LNCaP clone FGC (cell line): ENCODE measurements at places on chromosomes 6 and 20.
A peak's percentile ranks its signal among the peaks of the same experiment; 100 is the strongest.

- DNase-seq: no peak
Observed at GRCh38 chr6:145842693-145843546, 28.3 kb upstream of the FBXO30 start.

- DNase-seq: no peak
Observed at GRCh38 chr20:2002365-2002764, 8.5 kb upstream of the PDYN start.

GRCh38 chr6:148419430-148419829 lies 76.8 kb downstream of the SASH1 start:
- DNase-seq: no peak

DNA sequence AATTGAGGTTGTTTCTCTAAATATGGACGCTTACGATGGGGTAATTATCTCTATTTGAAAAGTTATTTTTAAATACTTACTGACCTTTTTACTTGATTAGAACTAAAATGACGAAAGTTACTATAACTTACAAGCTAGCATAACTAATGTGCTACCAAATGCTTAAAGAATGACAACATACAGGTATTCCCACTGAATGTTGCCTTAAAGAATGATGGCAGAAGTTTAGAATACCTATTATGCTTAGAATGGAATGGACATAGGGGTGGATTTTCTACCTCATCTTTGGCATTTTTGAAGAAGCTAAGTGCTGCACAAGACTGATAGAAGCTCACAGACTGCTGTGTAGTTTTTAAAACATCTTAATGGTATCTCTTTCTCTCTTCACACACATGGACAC lies 284.8 kb downstream of the THBS2 start:
- no peak for DNase-seq

- no peak for DNase-seq
Observed at GRCh38 chr20:33846291-33846935, 35.3 kb downstream of the CHMP4B start.

- DNase-seq: no peak
Observed at GRCh38 chr6:87741001-87741650, 39.1 kb upstream of the AKIRIN2 start.

- DNase-seq: no peak
Observed at GRCh38 chr20:34724172-34724571, 20.0 kb downstream of the TP53INP2 start.

DNA sequence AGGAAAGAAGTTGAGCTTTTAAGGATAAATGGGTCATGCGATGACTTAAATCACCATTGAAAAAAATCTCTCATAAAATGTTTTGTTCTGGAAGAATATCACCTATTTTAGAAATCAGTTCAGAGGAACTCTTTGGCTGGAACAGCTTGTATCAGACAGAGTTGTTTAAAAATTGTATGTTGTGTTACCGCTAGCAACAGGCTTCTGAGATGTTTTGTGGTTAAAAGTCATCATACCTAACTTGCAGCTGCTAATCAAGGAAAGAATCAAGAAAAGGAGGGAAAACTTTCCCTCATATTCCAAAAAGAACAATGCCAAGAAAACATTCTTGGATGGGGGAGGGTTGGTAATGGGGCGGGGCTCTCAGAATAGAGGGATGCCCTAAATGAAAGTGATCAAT lies 220.7 kb upstream of the CITED2 start:
- DNase-seq: no peak

DNA sequence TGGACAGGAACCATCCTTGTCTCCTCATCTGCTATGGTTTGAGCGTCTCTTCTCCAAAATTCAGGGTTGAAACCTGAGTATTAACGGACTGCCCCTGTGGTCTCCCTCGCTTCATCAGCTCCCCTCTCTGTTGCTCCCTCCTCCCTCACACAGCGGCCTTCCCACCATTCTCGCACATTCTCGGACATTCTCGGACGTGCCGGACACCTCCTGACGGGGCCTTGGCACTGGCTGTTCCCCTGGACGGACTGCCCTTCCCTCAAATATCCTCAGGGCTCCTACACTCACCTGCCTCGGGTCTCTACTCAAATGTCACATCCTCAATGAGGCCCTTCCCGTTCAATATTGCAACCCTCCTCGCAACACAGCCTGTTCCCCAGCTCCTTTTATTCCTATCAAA lies 115.8 kb downstream of the TBC1D7 start:
- no peak for DNase-seq

DNA sequence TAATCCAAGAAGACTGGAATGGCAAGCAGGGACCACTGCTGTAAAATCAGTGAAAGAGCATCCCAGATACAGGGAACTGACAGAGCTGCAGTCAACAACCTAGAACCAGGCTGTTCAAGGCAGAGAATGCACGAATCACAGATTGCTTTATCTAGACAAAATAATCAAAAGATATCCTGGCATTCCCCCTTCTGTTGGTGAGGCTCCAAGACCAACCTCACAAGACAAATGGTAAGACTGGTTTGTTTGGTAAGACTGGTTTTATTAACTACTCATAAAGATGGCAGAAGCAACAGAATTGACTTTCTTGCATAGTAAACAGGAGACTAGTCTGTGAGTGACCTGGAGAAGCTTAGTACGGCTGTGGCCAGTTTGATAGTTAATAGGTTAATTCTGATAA lies 88.8 kb upstream of the AHI1 start:
- DNase-seq: peak; percentile 88

- DNase-seq: no peak
Observed at GRCh38 chr6:75273009-75273408, 11.6 kb downstream of the TMEM30A start.

DNA sequence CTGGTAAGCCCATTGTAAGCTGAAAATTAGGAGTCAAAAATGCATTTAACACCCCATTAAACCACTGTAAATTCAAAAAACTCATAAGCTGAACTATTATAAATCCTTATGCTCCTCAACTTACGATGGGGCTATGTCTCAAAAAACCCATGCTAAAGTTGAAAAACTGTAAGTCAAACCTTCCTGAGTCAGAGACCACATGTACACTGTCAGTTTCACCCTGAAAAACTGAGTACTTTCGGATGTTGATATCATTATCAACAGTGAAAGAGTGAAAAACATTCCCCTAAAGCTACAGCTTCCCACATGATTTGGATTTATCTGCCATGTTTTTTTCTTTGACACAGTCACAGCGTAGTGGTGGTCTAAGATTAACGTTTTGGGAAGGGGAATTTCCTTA lies 14.2 kb downstream of the RAB23 start:
- no peak for DNase-seq

GRCh38 chr6:162778603-162779002 lies 50.8 kb downstream of the PACRG start:
- no peak for DNase-seq

GRCh38 chr20:49403911-49404310 lies 78.6 kb downstream of the KCNB1 start:
- DNase-seq: no peak

- DNase-seq: no peak
Observed at GRCh38 chr20:38450412-38450975, 15.4 kb upstream of the SNHG17 start.

- DNase-seq: no peak
Observed at GRCh38 chr20:18702736-18703135, 110.8 kb upstream of the SCP2D1 start.

DNA sequence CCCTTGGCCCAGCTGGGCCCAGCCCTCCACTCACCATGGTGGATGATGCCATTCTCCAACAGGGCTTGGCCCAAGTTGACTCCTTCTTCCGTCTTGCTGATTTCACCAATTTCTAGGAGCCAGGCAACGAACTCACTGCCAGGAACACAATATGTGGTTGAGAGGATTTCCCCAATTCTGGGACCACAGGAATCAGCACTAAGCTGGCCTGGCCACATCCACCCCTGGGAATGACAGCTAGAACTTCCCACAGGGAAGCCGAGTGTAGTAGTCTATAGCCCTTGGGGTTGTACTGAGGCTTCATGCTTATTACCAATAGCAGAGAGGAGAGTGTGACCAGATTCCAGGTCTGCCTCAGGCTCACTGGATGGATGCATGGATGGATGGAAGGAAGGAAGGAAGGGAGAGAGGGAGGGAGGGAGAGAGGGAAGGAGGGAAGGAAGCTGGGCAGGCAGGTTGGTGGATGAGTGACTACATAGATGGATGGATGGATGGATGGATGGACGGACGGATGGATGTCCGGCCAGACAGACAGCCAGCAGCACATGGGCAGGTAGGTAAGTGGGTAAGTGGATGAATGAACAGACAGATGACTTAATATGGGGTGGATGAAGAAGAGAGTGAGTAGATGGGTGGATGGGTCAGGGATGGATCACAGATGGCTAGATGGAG lies 146.5 kb downstream of the PREX1 start:
- no peak for DNase-seq

GRCh38 chr6:107662333-107662732 lies 161.8 kb downstream of the SCML4 start:
- DNase-seq: no peak

GRCh38 chr6:37334047-37334446 lies 19.7 kb upstream of the RNF8 start:
- no peak for DNase-seq

DNA sequence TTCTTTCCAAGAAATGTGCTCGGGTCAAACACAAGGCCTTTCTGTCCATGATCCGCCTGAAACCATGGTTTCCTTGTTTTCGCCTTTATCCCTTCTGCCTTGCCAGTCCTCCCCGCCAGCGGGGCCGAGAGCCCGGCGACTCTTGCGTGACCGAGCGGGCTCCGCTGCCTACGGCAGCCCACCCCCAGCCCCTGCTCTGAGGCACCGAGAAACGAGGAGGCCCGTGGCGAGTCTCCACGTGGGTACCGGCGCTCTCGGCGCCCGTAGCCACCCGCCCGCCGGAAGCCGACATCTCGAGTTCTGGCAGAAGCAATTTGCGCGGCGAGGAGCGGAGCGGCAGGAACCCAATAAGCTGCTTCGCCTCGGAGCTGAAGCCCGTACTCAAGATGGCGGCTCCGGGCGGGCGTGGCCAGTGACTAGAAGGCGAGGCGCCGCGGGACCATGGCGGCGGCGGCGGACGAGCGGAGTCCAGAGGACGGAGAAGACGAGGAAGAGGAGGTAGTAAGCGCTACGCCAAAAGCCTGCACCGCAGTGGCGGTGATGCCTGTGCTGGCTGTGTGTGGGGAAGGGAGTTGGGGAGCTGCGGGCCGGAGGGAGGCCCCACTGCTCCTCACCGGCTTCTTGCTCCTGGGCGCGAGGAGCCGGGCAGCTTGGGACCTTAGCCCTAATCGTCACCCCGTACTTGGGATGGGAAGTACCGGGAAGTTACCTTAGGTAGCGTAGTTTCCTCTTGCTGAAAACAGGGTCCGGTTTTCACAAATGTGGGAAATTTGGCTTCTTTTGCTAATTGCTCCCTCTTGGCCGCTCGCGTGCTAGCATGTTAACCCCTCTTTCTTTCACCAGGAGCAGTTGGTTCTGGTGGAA lies at the start of gene GTF3C6:
GTF3C6 (plus strand) TSS at position 378 of the 864 bp plus-strand sequence; CDS start at position 442, 64 bp downstream.
- DNase-seq: peak; percentile 69

- no peak for DNase-seq
Observed at GRCh38 chr6:3088968-3089367, 20.7 kb downstream of the RIPK1 start.

DNA sequence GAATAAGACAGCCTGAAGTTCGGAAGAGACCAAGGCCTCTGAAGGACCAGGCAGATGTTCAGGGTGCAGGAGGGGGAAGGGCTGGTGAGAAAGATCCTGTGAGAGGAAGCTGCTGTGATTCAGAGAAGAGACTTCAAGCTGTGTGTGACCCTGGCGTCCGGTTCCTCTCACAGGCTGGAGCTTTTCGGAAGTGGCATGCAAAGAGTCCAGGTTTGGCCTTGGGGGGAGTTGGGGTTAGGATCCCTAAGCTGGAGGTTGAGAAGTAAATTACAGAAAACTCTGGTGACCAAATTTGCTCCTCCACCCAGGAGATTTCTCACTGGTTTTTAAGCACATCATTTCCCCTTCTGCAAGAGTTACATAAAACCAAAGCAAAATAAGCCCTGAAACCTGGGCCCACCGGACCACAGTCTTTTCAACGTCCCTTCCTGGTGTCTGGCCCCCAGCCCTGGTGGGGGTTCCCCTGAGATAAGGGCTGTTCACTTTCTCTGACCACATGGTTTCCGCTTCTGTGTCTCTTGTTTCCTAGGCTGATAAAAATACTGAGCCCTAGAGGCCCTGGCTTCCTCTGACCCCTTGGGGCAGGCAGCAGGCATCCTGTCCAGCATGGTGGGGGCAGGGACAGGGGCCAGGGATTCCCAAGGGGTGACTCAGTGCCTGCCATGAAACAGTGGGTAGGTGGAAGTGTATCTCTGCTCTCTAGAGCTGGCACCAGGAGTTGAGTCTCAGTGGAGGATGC lies 12.0 kb upstream of the LTA start:
- no peak for DNase-seq

DNA sequence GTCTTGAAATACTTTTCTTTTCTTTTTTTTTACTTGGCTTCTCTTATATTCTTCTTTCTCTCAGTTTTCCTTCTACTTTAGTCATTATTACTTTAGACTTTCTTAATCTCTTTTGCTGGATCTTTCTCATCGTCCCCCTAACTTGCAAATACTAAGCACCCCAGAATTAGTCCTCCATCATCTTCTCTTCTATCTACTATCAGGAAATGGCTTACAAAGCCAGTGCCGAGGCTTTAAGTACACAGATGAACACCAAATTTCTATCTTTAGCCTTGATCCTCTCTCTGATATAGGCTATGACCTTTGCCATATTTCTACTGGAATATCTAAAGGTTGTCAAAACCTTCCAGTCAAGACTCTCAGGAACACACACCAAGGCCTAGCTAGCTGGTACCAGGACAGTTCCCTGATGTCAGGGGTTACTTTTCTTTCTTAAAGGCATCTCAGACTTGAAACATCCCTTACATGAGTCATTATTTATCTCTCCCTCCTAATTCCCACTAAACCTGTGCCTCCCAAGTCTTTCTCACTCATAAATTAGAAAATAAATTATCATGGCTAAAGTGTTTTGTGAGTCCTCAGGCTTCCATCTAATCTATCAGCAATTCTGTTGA lies 278.6 kb upstream of the TCF21 start:
- DNase-seq: no peak

- no peak for DNase-seq
Observed at GRCh38 chr6:31659649-31660380, 763 bp downstream of the C6orf47 start.

DNA sequence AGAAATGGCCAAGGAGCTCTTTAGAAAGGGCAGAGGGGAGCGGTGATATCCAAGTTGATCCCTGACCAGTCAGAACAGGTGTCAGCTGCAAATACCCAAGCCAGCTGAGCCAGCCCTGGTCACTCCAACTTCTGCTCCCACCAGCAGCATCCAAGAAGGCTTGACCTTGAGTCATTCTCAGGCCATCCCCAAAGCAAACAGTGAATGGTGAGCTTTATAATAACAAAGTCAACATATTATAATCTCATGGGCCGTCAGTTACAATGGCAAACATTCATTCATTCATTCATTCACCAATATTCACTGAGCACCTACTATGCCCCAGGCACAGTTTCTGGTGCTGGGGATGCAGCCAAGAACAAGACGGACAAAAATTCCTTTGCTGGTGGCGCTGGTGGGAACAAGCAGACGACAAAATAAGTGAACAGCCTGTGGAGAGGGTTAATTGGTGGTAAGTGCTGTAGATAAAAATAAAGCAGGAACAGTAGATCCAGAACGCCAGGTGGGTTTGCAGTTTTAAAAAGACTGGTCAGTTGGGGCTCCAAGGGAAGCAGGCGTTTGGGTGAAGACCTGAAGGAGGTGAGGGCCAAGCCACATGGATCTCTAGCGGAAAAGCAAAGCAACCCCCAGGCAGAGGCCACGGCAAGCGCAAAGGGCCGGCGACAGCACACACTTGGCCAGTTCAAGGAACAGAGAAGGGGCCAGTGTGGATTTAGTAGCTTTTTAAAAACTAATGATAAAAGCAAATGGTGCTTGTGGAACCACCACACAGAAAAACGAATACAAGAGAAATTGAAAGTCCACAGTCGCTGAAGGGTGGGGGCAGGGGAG lies 131.8 kb upstream of the PTPN1 start:
- no peak for DNase-seq

- no peak for DNase-seq
Observed at GRCh38 chr6:167229586-167229985, 61.5 kb upstream of the UNC93A start.
